ENCODE measurements at places on chromosomes 5 and 9.

DNA sequence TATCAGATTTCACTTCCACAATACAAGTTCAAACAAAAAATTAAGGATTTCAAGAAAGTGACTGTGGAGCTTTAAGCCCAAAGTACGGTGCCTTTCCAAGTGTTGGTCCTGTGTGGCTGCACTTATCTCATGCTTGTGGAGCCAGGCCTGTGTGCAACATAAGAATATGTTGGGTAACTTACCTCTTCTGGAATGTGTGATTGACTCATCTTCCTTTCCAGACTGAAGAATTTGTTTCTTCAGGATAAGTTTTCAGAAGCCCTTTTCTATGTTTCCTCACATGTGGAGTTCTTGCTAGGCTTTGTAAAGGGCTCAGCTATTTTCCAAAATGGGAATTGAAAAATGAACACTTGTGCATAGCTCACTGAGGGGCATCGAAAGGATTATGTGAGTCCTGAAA is 485.1 kb upstream of the PAPPA start:
- no peak for DNase-seq

GRCh38 chr9:17631396-17631795 is 52.5 kb downstream of the SH3GL2 start:
- no peak for DNase-seq

DNA sequence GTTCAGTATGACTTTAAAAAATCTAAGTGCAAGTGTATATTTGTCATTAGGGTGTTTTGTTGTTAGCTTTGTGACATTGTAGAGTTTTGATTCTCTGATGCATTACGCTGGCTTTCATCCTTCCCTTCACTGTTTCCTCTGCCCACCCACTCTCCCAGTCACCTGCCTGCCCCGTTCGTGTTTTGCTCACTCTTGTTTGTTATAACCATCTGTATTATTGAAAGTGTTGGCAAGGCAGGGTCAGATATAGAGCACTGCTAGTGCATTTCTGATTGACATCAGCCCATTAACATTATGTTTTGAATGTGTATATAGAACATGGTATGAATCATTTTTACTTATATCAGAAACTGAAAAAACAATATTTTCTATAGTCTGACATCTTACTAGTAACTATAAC is 27.3 kb downstream of the SCGB3A1 start:
- no peak for DNase-seq

DNA sequence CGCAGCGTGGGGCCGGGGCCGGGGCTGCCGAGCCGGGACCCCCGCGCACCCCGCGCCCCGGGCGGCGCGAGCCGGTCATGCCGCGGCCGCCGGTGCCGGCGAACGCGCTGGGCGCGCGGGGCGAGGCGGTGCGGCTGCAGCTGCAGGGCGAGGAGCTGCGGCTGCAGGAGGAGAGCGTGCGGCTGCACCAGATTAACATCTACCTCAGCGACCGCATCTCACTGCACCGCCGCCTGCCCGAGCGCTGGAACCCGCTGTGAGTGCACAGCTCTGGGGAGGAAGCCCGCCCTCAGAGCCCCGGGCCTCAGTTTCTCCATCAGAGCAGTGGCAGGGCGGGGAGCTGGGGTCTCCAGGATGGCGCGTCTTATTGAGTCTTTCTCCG is 335 bp downstream of the GALNT12 start:
- peak; percentile 49 for DNase-seq

DNA sequence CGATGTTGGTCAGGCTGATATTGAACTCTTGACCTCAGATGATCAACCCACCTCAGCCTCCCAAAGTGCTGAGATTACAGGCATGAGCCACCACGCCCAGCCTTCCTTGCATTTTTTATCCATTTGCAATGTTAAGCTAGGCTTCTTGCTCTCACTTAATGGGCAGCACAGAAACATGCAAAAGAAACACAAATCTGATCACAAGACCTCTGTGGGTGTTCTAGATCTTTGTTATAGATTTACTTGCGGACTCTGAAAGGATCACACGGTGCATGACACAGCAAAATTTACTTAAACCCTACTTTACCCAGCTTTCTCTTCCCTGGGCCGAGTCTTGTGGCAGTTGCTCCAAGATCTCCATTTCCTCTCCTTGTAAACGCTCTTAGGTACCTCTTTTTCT is 71.3 kb downstream of the PSAT1 start:
- no peak for DNase-seq

- no peak for DNase-seq
Measured at GRCh38 chr9:112894041-112894440, 3.4 kb upstream of the SLC46A2 start.

- DNase-seq = no peak
Measured at GRCh38 chr5:132008163-132008473, 3.3 kb downstream of the ACSL6 start.

GRCh38 chr5:166338801-166339200 is 1952.6 kb upstream of the WWC1 start:
- no peak for DNase-seq

GRCh38 chr5:178098685-178099084 is 14.6 kb upstream of the N4BP3 start:
- no peak for DNase-seq

GRCh38 chr5:148653836-148654781 is at the start of gene HTR4:
TSS of gene HTR4 (minus strand) at chr5:148654527. CDS start at chr5:148637014, 17,513 bp downstream.
- no peak for DNase-seq

GRCh38 chr5:143749581-143750205 is 62.3 kb upstream of the HMHB1 start:
- no peak for DNase-seq

DNA sequence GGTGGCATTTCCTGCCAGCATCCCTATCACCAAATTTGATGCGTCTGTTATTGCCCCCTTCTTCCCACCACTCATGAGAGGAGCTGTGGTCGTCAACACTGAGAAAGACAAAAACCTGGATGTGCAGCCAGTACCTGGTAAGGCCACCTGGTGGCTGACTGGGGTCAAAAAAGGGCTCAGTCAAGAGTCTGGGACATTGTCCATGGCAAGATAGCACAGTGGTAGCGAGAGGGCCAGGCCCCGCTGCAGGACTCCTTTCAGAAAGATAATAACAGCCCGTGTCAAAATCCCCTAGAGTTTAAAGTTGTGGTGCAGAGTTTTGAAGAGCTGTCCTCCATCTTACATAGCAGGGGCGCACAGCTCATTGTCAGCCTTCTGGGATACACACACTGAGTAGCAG is 40.8 kb downstream of the CSF1R start:
- no peak for DNase-seq

DNA sequence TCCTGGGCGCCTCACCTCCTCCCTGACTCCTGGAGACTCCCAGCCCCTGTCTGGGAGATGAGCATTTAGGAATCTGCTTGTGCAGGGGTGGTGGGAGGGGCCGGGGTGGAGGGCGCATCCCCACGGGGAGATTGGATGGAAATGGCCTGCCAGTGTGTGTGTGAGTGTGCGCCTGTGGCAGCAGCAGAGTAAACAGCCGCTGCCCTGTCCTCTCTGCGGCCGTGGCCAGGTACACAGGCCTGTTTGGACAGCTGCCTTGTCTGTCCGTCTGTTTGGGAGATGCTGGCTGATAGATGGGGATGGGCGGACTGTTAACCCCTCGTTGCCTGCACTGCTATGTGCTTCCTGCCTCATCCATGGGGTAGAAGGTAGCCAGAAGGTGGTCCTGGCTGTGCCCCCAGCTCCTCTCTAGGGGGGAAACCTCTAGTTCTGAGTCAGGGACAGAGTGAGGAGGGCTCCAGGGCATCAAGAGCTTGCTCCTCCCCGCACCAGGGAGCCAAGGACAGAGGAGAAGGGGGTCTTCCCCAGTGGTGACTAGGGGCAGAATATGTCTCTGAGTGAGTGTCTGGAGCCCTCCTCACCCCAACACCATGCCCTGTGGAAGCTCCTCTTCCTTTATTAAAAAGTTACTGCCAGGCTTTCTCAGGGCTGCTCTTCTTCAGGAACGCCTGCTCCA is 60.1 kb downstream of the LMX1B start:
- no peak for DNase-seq

GRCh38 chr5:173726846-173727557 is 110.6 kb upstream of the BOD1 start:
- DNase-seq = no peak

GRCh38 chr9:37554318-37554717 is 21.9 kb downstream of the FBXO10 start:
- DNase-seq = no peak
